ENCODE measurements at places on chromosomes 13 and 19.

DNA sequence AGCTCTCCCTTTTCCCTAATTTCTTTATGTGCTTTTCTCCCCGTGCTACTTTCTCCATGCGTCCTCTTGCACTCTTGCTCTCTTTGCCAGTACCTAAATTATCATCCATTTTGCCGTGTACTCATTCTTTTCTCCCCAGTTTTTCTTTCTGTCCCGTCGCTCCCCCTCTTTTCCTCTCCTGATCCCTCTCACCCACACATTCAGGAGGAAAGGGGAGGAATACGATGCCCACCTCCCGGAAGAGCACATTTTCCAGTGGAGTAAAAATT is 821 bp downstream of the ZNF616 start:
- no peak for DNase-seq

- DNase-seq, result no peak
Measured at GRCh38 chr13:22793598-22794134, 387.1 kb upstream of the SGCG start.

DNA sequence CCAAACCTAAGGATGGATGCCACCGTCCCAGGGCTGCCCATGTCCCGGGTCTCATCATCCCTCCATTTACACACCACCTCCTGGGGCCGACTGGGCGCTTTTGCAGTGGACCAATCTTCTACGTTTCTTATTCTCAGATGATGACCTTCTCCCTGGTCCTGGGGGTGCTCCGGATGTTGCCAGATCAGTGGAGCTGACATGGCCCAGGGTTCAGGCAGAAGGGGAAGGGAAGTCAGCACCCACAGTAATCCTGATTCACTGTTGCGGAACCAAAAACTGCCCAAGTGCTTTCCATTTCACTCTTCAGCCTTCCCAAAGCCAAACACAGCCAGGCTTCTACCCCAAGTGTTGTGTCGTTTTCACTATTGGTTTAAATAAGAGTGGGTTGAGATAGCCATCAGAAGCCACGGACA is 29.8 kb downstream of the RAB20 start:
- DNase-seq, result no peak

DNA sequence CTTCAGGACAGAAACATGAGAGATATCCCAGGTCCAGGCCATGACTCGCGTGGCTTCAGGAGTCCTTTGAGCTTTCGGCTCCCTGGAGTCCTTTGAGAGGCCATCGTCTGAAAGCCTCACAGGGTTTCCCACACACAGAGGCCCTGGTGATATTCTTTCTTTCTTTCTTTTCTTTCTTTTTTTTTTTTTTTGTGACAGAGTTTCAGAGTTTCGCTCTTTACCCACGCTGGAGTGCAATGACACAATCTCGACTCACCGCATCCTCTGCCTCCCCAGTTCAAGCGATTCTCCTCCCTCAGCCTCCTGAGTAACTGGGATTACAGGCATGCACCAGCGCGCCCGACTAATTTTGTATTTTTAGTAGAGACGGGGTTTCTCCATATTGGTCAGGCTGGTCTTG is 5.5 kb downstream of the SIN3B start:
- DNase-seq, result no peak

- peak; percentile 61 for DNase-seq
Measured at GRCh38 chr13:72255908-72256307, 388.9 kb upstream of the DACH1 start.

DNA sequence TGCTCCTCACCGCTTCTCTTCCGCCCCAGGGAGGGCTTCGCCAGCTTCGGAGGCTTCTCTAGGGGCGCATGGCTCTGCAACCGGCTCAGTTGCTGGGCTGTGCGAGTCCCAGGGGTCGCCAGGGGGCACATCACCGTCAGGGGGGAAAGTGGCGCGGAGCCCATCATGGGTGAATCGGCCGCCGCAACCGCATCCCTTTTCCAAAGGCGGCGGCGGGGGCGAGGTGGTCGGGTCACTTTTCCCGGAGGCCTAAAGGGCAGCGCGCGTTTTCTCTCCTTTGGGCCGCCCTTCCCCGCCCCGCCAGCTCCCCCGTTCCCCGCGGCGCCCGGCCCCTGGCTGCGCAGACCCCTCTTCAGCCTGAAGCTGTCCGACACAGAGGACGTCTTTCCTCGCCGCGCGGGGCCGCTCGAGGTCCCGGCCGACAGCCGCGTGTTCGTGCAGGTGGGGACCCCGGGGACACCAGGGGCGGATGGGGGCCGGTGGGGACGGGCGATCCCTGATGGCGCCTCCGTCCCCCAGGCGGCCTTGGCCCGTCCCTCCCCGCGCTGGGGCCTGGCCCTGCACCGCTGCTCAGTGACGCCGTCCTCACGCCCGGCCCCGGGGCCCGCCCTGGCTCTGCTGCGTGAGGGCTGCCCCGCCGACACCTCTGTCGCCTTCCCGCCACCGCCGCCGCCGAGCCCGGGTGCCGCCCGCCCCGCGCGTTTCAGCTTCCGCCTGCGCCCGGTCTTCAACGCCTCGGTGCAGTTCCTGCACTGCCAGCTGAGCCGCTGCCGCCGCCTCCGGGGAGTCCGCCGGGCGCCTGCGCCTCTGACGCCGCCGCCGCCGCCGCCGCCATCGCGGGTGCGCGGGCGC is 1.7 kb downstream of the TGFBR3L start:
- DNase-seq, result peak; percentile 39

DNA sequence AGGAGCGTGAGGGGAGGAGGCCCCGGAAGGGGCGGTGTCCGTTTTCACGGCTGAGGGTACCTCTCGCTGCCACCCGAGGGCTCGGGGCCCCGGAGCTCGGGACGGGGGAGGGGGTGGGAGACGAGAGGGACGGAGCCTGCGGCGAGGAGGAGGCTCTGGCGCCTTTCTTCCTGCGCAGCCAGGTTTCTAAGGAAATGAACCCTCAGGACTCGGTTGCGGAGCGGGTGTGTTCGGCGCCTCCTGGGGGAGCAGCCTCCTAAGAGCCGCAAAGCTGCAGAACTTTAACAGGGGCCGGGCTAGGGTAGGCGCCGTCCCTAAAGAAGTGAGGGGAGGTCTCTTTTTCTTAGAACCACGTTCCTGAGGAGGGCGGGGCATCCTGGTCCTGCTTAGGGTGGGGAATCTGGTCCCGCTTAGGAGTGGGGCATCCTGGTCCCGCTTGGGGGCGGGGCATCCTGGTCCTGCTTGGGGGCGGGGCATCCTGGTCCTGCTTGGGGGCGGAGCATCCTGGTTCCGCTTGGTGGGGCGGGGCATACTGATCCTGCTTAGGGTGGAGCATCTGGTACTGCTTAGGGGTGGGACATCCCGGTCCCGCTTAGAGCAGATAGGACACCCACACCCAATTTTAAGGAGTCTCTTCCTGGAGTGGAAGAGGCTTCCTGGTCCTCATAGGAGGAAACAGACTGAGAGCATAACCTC is 6.2 kb downstream of the SYT5 start:
- no peak for DNase-seq

DNA sequence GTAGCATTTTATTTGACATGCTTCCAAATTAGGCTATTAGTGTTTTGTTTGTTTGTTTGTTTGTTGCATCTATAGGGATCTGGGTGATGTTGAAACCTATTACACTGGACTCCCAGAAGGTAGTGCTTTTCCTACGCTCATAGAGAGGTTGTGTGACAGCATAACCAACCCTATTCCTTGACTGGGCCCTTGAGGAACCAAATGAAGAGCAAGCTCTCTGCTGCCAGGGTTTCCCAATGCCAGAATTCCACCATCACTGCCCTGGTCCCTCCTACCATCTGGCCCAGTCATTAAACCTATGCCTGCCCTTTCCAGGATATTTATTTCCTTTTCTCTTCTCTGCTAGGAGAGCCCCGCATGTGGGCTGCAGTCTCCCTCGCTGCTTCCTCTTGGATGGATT is 210.6 kb downstream of the IRS2 start:
- no peak for DNase-seq

GRCh38 chr13:106612688-106613087 is 44.8 kb upstream of the ARGLU1 start:
- no peak for DNase-seq

DNA sequence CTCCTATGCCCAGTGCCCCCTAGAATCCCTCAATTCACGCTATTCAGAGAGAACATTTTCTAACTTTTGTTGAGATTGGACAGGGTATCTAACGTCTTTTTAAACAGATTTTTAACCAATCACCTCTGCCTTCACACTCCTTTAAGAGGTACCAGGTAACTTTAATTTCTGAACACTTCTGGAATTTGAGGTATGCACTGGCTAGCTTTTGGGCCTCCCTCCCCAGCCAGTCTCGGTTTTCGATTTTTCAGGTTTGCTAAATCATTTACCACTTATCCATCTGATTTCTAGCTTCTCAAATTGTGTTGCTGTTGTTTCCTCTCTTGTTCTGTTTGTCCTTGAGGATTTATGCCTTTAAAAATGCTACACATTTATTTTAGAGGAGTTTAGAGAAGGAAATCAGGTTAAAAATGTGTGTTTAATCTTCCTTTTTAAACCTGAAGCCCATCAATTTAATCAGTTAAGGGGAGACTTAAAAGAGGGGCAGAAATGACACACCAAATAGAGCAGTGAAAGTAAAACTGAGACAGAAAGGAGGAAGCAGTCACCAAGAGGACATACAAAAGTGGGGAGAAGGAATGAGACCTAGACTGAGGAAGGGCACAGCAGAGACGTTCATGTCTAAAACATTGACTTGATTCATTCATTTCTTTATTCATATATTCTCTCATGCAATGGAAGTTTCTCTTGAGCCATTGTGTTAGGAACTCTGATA is 139.6 kb upstream of the HTR2A start:
- DNase-seq, result no peak

GRCh38 chr13:109728791-109729731 is 57.3 kb downstream of the IRS2 start:
- DNase-seq, result no peak

DNA sequence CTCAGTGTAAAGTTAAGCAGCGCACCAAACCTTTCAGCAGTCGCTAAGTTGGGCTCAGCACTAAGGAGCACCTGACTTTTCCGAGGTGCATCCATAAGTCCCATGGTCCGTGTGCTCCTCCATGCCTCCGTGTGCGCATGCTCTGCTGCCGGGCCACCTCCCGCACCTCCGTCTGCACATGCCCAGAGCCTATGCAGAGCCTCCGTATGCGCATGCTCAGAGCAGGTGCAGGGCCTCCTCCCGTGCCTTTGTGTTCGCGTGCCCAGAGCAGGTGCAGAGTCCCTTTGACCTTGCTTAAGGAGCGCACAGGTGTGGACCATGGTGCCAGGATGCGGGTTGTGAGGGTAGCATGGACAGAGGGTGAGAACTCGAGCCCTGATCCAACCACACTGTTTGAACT is 46.0 kb downstream of the ATP11A start:
- DNase-seq, result no peak

GRCh38 chr19:50569938-50570540 is 1.8 kb upstream of the LRRC4B start:
- DNase-seq, result no peak

DNA sequence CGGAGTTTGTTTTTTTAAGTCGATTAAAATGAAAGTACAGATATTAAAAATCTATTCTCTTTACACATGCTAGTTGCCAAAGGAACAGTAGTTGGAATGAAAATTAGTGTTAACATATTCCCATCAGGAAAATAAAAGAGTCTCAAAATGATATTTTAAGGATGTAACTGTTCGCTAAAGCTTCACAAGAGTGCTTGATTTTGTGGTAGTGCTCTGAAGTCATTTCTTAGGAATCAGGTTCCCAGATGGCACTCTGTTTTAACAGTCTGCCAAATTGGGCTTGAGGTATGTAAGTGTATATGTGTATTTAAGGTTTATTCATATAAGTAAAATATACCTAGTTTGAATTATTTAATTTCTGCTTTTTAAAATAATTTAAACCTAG is 128.8 kb downstream of the LMO7 start:
- DNase-seq, result no peak

DNA sequence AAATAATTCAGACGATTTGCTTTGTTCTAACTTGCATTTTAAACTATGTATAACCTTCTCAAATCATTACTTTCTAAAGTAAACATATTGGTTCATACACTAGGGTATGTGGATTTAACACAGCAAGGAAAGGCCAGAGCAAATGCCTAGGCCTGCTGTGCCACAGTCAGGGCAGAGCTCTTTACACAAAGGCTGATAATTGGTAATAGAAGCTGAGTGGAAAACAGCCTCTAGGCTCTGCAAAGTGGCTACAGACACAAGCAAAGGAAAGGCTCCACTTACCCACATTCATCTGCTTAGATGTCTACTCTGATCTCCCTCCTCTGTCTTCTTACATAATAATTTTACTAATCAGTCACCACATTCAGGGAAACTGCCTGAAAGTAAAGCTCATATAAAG is 382.9 kb downstream of the OLFM4 start:
- DNase-seq, result no peak

GRCh38 chr19:42501733-42502132 is 26.5 kb downstream of the CEACAM1 start:
- no peak for DNase-seq

DNA sequence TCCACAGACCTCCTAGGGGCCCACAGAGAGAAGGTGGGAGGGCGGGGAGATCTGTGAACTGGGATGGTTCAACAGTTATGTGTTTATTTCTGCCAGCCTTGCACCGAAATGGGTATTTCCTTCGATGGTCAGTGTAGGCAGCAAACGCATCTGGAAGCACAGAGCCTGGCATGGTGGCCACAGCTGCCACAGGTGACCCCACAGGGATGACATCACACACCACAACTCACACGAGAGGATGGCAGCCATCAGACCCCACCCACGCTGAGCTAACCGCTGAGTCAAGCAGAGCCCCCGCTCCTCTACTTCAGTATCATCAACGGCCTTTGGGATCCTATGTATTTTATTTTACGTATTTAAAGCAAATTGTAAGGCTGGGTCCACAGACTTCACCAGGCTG is 37.4 kb downstream of the NAXD start:
- no peak for DNase-seq

- no peak for DNase-seq
Measured at GRCh38 chr13:29543230-29544215, 52.0 kb downstream of the SLC7A1 start.

DNA sequence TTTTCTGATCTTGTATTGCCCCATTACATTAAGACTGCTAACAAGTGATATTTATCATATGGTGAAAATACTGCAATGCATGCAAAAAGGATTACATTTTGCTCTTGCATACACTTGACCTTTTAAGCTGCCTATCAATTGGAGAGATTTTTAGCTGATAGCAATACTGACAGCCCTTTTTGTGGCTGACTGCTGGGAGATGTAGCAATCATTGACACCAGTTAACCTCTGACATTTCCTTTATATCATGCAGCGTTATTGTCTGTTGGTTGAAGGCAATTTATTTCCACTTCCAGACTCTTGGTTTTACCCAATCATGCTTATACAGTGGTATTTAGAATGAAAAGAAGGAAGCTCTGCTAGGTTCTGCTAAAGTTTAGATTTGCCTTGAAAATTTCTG is 364.0 kb downstream of the LMO7 start:
- DNase-seq, result no peak
